ENCODE measurements at places on chromosomes 11 and 22. TPM values are rescaled to one million over a fixed set of nuclear protein-coding genes. Genes with fewer than 3 reads are reported as not detected.

Gene UVRAG
- total RNA-seq = 7.7 TPM

DNA sequence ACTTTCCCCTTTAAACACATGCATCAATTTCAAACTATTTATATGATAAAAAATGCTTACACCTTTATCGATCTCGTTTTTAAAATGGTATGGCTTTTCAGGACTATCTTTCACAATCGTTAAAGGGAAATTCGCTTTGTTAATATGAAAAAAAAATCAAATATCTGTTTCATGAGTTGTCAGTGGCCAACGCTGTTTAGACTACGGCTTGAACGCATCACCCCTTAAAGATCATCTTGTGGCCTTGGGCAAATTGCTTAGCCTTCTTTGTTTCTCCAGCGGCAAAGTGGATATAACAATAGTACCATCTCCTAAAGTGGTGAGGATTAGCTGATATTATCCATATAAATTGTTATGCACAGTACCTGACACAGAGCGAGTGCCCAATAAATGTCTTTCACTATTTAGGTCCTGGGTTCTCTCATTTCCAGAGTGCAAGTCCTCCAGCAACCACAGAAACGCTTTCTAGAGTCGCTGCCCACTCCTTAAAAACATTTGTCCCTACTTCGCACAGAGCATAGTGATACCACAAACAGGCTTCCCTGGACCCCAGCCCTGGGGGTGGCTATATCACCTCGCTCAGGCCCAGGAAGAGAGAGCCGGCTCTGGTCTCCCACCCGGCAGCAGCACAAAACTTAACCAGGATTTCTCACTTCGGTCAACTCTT is 904 bp downstream of the SLC35F2 start:
- peak; percentile 8 for DNase-seq

DNA sequence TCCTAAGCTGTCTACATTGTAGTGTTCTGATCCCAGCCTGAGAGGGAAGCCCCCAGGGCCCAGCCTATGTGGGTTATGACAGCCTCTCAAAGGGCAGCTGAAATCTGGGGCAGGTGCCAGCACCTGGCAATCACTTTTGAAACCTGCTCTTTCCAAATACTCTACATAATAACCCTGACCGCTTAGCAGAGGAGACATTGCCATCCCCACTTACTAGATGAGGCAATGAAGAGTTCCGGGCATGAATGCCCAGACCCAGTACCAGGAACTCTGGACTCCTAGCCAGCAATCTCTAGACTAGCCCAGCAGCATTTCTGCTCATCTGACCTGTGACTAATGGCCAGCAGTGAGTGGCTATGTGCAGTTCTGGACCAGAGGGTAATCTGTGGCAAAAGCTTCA is 412.4 kb upstream of the CADM1 start:
- no peak for DNase-seq

Gene NEFH
- not detected for total RNA-seq

GRCh38 chr11:77497368-77497767 is 23.5 kb upstream of the PAK1 start:
- no peak for DNase-seq

DNA sequence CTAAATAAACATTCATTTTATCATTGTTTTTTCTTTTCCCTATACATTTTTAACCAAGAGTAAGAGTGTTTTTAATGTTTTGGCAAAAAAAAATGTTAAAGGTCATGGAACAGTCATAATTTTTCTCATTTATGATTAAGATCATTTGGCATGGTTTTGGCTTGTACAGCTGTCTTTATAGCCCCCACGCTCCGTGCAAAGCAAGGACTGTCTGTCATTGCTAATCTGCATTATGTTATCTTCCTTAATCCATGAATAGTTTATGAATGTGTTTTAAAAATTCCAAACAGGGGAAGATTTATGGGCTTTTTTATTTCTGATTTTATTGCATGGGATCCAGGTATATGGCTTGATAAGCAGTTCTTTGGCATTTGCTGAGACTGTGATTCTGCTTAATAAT is 28.1 kb downstream of the PGM2L1 start:
- DNase-seq = no peak

DNA sequence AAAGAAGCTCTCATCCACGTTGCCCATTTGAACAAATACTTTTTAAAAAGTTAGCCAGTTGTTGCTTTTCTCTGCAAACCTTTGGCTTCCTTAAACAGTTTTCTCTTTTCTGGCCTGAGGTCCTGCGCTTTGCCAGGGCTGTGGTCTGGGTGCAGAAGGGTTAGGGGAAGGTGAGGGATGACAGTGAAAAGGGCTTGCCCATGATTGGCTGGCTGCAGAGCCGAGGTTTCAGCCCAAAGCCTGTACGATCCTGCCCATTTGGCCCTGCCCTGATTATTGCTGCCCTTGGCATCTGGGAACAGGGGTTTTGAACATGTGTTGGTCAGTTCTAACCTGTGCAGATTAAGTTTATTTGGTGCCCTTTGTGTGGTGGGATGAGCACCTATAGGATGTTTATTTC is 1.5 kb downstream of the INCENP start:
- no peak for DNase-seq

DNA sequence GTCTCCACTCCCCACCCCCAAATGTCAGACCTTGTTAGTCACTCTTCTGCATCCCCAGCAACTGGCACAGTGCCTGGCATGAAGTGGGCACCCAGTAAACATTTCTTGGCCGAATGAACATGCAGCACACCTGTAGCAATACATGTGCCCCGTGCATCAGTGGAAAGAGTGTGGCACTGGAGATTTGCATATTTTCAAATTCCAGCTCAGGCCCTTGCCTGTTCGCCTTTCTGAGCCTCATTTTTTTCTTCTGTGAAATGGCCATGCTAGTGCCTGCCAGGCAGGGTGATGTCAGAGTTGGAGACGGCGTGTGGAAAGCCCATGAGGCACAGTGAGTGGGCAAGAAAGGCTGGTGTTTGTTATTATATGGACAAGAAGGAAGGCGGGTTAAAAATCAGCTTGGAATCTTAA is 38.7 kb downstream of the CD82 start:
- no peak for DNase-seq

DNA sequence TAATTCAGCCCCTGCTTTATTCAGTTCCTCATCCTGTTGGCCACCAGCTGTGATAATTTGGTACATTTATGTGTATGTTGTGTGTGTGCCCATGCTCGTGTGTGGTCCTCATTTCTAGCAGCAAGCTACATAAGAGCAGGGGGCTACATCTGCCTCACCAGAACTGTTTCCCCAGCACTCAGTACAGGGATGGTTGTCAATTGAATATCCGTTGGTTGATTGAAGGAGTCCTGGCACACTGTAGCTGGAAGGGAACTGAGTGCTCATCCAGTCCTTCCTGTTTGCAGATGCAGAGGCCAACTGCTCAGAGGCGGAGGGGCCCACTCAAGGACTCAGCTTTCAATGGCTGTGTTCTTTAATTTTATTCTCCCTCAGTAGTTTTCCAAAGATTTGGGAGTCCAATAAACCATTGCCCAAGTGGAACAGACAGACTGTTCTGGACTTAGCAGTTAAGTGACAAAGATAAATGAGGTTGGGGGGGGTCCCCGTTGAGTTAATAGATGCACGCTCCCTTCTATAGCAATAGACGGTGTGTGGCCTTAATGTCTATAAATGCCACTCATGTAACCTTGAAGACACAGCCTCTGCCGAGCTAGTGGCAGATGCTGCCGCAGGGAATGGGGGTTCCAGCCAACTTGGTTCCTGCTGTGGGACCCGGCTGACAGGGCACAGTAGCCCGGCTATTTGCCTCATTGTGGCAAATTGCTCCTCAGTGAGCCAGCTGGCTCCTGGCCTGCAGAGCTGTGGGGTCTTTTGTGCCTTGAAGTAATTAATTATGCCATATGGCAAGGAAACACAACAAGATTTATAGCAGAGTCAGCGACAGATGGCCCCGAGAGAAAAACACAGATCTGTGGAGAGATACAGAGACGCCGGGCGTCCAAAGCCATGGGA is 71.4 kb upstream of the GRK3 start:
- no peak for DNase-seq

Gene B4GALNT4
- total RNA-seq = not detected

- DNase-seq = no peak
Observed at GRCh38 chr22:27070594-27070993, 413.2 kb downstream of the MIAT start.

- no peak for DNase-seq
Observed at GRCh38 chr22:23182309-23183060, 2.2 kb downstream of the BCR start.
